Ovary (tissue), 10 donors: ENCODE measurements at places on chromosomes 1 and 21. TPM values are rescaled to one million over a fixed set of nuclear protein-coding genes. Genes with fewer than 3 reads are reported as not detected.

Gene ABCD3
- 32.1 TPM for total RNA-seq

Gene RHD
- not detected for total RNA-seq

Gene OR2W3
- not detected for total RNA-seq

Gene SELL
- 0.36 TPM for total RNA-seq
